Cerebellar nuclear complex (tissue), 1 donor: ENCODE measurements at places on chromosomes 2 and 18.

DNA sequence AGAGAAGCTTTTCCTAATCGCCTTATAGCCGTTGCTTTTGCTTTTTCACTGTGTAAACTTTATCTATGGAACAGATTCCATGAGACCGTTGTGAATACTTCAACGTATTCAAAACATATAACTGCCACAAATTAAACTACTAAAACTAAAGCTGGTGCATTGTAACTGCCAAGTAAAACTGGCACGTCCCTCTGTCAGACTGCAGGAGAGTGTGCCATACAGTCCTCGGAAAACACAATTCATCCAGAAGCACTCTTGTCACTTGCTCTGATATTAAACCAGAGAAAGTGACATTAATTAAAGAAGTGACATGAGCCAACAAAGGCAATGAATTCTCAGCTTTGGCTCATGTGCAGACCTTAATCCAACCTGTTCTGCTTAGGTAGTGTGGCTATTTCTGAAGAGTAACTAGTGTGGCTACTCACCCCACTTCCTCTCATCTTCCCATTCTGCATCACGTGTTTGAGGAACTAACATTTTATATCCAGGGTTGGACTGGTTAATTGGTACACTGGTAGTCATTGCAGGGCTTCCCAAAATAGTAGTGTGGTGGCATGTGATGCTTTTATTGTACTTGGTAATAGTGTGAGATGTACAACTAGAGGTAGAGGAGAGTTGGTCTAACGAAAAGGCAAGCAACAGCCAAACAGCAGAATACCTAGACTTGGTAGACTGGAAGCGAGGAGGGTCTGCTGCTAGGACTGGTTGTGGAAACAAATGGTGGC is 9.7 kb downstream of the VRK2 start:
- DNase-seq, result no peak

DNA sequence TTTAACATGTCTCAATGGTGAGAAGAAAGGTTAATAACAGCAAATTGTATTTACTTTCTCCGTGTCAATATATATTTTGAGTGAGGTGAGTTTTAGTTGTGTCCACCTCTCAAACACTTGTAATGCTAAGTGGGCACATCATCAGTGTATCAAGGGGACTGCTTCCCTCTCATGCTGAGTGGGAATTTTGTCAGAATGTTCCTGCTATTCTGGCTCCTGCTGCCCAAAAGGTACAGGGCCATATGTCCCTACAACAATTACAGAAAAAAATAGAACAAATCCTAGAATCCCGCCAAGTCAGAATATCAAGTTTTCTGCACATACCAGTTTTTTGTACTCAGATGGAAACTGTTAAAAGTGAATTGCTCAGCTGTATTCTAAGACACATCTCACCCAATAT is 5.4 kb upstream of the CERKL start:
- DNase-seq, result peak; percentile 83

DNA sequence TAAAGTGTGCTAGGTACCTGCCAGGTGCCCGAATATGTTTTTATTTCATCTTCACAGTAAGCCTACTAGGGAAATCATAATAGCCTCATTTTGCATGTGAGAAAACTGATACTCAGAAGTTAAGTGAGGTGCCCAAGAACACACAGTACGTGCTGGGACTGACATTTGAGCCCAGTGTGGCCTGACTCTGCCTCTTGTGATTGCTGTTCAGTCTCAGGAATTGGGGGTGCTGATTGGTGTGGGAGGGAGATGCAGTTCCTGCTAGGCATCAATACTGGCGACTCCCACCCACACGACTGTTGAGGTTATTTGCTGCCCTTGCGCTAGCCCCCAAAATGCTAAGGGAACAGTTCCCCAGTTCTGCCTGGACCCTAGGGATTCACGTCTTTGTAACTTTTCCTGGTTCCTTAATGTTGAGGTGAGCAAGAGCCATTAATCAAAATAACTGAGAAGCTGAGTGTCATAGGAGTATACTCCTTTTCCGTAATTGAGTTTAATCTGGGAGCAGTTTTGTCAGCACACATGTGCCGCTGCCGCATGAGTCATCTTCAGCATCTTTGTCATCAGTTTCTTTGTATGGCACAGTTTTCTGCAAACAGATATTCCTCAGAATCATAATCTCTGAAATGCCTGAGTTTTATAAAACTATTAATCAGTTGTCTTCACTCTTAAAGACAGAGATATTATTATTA is 120.7 kb downstream of the NCK2 start:
- DNase-seq, result no peak

DNA sequence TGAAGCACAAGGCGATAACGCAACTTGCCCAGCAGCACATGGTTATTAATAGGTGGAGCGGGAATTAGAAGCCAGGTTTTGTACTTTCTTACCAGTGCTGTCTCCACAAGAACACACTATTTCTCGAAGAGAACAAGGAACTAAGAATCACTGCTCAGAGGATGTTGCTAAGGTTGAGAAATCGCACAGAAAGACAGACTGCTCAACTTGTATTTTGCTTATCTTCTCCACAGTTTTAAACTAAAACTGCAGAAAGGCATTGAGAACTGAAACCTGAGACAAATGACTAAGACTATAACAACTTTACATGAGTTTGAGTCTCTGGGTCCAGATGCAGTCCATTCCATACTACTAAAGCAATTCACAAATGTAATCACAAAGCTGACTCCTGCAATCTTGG is 6.2 kb downstream of the PRKD3 start:
- no peak for DNase-seq

GRCh38 chr2:75592888-75593287 is 32.1 kb upstream of the EVA1A start:
- no peak for DNase-seq

DNA sequence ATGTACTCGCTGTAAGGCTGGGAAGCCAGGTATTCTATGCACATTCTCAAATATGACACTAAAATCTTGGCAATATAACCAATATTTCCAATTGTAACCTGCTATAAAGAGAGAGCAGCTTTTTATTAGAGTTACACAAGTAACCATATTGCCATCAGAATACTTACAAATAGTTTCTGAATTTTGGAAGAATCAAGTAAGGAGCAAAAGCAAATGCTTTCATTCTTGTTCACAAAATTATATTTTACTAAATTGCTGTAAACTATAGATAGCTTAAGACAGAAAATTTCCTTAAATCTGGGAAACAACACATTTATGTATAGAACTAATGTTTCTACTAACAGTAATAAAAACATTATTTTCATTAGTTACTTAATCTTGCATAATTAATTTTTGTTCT is 77.2 kb downstream of the EFEMP1 start:
- DNase-seq, result no peak

- no peak for DNase-seq
These were observed 9.1 kb downstream of the APLF start for GRCh38 chr2:68476454-68476853.

DNA sequence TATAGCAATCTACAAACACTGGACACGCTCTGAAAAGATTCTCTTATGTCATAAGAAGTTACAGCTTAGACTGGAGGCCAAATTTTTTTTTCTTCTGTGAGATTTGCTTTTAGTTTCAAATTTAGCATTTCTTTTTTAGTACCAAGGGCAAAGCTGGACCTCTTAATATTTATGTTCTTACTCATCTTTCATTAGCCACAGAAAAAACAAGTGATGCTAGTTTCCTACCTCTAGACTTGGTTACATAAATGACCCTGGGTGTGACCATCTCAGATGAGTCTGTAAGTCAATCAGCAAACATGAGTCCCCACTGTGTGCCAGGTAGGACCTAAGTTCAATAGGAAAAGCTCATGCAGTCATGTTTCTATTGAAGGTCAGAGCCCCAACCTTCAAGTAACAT is 94.4 kb downstream of the MEP1B start:
- DNase-seq, result no peak

DNA sequence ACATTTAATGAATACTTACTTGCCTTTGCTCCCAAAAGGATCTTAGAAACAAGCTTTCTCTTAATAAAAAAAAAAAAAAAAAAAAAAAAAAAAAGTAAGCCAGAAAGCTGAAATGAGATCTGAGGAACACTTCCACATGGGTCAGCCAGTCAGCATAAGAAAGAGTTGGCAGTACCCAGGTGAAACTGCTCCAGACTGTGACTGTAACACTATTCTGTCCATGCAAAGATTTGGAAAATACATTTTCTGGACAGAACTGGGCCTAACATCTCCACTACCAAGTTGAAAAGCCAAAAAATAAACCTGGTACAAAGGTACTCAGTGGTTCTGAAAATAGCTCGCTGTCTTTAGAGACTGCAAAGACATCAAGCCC is 135.7 kb downstream of the THADA start:
- no peak for DNase-seq

GRCh38 chr2:40716879-40717278 is 265.0 kb upstream of the SLC8A1 start:
- no peak for DNase-seq

DNA sequence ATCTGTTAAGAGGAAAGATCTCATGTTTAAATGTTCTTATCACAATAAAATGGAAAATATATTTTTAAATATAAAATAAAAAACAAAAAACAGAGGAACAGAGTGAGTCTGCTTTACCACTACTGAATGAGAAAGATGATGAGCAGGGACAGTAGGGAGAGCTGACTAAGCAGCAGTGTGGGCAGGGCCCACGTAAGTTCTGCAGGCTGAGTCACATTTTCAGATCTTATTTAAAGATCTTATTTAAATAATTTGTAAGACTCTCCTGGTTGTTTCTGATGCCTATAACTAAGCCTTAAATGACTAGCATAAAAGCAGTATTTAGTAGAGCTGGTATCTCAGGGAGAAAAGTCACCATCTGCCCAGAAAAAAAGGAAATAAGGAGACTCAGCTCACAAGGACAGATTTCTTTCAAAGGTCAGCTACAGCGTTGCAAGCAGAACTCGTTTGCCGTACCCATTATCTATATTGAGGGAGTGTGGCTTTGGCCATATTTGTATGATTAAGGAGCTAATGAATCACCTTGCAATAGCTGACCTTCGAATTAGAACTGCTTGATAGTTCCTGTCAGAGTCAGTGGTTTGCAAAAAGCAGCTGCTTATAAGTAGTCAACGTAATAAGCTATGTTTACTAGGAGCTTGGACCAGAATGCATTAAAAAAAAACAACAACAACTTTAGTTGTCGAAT is 322.1 kb upstream of the CHAC2 start:
- no peak for DNase-seq

DNA sequence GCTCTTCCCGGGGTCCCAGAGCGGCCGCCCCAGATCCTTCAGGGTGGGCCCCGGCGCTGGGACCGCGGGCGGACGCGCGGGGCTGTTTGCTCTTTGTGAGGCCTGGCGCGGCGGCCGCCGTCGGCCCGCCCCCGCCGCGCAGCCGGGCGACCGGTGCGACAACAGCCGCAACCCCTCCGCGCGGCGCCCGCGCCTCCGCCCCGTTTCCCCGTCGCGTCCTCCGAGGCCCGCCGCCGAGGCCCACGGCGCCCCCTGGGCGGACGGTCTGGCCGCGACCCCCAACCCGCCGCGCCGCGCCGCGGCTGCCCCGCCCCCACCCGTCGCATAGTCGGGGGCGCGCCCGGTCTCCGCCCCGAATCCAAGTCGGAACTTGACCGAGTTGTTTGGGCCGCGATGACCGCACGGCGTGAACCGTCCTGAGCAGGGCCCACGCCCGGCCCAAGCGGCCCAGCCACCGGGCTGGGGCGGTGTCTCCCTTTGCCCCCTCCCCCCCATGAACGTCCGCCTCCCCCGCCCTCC is 448 bp downstream of the YPEL5 start:
- DNase-seq, result no peak

- no peak for DNase-seq
These were observed 212.1 kb upstream of the POU3F3 start for GRCh38 chr2:104641786-104642185.

DNA sequence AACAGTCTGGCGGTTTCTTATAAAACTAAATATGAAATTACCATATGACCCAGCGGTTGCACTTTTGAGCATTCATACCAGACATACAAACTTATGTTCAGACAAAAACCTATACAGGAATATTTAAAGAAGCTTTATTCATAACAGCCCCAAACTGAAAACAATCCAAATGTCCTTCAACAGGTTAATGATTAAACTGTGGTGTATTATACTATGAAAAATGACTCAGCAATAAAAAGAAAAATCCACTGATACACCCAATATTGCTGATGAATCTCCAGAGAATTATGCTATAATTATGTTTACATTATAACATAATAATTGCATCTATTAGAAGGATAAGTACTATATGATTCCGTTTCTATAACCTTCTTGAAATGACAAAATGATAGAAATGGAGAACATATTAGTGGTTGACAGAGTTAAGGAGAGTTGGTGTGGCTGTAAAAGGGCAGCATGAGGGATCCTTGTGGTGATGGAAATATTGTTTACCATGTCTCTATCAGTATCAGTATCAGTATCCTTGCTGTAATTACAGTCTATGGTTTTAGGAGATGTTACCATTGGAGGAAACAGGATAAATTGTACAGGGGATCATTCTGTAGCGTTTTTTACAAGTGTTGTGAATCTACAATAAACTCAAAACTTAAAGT is 127.1 kb downstream of the DSC3 start:
- no peak for DNase-seq

DNA sequence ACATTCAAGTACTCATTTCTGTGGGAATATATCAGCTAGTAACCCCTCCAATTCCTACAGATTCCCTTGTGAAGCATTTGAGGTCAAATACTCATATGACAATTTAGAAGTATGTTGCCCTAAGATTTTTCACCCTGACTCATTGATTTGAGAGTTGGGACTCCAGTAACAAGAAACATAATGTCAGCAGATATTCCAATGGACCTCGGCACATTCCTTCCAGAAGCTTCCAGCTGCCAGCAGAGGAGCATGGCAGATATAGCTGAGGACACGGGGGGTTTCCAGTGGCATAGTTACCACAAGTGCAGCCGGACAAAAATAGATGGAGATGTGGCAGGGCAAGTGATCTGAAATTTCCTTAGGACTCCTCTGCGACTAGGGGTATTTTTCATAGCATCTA is 101.9 kb upstream of the ARHGAP28 start:
- no peak for DNase-seq

DNA sequence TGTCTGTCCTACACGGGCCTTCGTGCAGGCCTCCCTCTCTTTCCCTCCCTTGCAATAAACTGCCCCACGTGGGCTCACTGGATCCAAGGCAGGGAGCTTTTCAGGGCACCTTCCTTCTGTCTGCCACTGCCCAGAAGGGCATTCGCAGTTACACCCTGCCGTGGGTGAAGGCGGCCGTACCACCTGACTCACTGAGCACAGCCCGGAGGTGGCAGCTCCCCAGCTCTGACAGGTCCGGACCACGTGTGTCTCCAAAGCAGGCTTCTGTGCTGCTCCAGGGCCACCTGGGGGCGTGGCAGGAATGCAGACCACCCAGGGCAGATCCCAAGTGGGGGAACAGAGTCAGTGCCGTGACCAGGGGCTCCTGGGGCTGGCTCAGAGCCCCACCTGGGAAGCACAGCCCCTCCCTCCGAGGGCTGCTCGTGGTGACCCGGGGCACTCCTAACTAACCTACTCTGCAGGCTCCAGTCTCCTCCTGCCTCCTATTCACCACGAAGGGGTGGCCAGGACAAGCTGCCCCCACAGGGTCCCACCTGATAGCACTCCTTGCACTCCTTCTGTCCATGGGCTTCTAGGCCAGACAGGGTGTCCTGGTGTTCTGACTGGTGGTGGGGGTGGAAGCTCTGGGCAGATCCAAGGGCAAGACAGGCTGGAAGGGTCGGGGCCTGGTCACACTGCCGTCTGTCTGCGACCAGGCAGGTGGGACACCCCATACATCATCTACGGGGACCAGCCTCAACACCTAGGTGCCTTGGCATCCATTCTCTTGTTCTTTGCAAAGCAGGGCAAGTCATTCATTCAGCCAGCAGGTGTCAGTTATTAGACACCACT is 9.7 kb downstream of the SNED1 start:
- DNase-seq, result no peak

- DNase-seq, result no peak
These were observed 3.3 kb upstream of the NETO1 start for GRCh38 chr18:72871091-72871490.
